ENCODE measurements at places on chromosomes 5 and 9.
A peak's percentile ranks its signal among the peaks of the same experiment; 100 is the strongest.

DNA sequence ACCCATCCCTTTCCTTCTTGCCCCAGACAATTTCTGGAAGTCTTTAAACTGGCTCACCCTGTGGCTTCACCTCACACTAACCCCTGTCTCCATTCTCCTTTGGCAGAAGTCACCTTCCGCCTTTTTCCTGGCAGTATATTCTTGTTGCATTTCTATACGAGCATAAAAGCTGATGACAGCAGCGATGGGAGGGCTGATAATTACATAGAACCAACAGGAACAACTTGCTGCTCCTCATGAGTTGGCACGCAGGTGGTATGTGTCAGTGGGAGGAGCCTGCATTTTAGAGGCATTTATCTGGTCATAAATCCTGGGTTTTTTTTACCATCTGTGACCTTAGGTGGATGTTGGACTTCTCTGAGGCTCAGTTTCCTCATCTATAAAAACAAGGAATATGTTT is 61.4 kb upstream of the CKMT2 start:
- DNase-seq, result no peak

DNA sequence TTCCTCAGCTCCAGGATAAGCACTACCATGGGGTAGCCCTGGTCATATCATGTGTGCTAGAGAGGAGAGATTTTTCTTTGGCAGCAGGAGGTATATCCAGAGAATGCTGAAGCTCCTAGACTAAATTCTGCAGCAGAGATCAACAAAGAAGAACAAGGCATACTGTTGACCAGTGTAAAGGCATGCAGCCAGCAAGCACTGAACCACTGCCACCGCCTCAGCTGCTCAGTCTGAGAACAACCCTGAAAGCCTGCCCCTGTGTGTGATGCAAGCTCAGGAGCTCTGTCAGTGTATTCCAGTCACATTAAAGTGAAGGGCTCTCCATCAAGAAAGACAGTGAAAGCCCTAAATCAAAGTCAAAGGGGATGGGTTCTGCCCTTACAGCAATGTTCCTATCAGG is 439.5 kb upstream of the CD180 start:
- no peak for DNase-seq

DNA sequence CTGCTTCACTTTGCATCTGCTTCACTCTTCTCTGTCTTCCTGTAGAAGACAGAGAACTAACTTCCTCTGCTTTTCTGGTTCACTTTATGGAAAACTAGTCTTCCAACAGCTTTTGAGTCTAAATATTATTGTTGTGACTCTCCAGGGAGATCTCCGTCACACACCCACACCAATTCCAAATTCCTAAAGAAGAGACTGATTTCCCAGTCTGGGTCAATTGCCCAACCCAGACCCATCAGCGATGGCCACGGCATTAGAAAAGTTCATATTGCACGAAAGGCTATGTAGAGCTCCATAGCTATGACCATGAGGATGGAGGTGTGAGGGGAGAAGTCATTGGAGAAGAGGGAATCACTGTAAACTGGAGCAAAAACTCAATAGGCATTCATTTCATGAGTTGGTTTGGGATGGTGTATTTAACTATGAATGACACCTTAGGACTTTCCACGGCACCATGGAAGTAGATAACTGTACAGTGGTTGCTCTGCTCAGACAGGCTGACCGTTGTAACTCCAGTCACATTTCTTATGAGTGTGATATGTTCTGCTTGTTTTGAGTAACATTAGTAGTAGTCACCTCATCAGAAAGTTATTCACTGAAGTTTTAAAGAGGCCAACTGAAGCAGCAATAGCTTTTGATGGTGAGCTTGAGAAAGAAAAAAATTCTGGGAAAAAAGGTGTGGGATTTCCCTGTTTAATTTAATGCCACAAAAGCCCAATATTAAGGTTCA is 78.1 kb upstream of the MAMDC2 start:
- no peak for DNase-seq

DNA sequence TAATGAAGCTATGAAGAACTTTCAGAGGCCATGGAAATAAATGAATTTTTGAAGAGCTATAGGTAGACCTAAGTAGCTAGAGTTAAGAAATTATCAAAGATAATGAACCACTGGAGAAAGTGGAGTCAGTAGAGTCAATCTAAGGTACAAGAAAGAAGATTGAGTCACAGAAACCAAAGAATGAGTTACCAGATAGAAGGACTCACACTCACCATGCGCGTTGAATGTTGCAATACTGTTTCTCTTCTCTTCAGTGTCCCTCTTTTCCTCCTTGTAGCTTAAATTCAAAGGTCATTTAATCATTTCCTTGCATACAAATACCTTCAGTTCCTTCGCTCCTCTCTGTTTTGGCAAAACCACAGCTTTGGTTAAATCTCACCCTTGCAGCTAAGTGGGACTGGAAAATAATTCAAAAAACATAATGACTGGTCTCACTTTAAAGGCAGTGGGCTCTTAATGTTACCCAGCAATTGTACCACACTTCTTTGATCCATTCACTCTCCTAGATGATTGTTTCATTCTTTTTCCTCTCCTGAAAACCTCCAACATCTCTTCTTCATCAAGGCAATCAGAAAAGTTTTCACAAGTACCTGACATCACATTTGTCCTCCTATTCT is 58.3 kb downstream of the NIPBL start:
- DNase-seq, result no peak

DNA sequence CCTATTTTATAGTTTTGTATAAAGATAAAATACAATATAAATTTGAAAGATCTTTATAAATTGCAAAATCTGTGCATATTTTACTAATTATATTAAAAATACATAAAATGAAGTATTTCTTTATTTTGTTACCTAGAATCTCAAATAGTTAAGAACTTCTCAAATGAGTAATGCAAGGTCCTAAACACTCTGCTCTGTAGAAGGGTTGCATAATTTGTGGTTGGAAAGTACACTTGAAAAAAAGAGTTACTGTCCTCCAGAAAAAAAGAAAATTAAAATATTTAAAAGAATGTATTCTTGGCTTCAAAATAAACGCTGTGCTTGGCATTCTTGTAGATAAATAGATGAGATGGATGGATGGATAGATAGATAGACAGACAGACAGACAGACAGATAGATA is 428.8 kb upstream of the CDH6 start:
- no peak for DNase-seq

- DNase-seq, result no peak
Observed at GRCh38 chr9:126043681-126044080, 282.9 kb upstream of the MVB12B start.

DNA sequence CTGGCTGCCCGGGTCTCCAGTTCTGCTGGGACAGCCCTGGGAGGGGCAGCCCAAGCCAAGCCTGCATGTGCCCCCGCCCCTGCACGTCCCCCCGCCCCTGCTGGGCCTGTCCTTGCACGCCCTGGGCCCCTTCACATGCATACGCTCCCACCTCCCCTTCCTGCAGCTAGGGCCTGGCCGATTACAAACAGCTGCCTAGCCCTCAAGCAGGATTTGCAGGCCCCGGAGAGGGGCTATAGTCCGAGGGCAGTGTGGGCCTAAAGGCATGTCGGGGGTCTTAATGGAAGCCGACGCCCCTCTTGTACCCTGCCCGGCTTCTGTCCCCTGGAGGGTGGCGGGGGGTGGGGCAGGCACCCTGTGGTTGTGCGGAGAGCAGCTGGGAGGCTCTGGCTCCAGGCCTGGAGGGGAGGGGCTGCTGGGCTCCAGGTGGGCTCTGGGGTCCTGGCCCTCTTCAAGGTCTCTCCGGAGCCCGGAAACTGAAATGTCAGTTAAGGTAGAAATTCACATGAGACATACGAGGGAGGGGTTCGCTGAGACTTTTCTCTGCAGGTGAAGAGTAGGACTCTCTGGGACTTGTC is 16.9 kb downstream of the COL5A1 start:
- no peak for DNase-seq

DNA sequence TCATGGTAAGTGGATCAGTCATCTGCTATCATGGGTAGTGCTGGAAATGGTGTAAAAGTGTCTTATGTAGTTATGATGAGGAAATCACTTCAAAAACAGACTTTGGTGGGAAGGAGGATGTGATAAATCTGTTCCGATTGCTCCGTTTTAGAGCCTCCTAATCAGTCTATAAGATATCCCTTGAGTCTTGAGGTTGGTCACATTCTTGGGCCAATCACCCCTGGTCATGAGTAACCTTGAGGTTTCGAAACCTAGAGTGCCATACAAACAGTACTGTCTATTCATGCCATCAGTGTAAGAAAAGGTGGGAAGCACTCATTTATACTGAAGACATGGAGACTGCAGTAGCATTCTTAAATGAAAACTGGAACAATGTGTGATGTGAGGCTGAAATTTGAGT is 45.8 kb downstream of the LRRTM2 start:
- DNase-seq, result no peak

DNA sequence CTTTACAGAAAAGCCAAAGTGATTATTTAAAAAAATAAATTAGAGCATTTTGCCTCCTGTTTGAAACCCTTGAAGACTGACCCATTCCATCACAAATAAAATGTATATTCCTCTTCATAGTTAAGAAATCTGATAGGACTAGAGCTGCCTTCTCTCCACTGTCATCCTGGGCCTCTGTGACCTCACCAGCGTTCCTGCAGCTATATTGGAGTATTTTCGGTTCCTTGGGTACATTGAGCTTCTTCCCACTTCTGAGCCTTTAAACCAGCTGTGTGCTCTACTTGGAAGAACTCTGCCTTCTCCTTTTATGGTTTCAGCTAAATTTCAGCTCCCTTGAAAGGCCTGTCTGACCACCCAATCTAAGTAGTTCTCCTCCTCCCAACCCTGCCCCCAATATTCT is 99.1 kb upstream of the ABCA1 start:
- no peak for DNase-seq

DNA sequence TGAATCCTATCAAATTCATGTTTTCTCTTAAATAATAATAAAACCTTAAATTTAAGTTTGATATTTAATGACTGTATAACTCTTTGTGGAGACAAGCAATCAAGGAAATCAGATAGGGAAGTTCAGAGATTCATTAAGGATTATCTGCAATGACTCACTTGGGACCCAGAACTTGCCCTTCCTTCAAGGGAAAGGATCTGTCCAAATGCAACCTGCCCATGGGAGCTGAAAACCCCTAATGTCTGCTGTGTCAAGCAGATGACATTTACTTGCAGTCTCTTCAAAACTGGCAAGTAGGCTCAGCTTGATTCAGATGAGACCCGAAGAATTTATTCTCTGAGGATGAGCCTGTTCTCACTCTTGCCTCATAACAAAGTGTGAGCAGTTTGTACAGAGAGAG is 1577.6 kb downstream of the EFNA5 start:
- no peak for DNase-seq

GRCh38 chr5:39217365-39218281 is 1.7 kb downstream of the FYB1 start:
- DNase-seq, result peak; percentile 55

GRCh38 chr5:98031926-98032325 is 741.5 kb upstream of the RGMB start:
- DNase-seq, result no peak

- DNase-seq, result no peak
Observed at GRCh38 chr9:129323999-129324553, 146.0 kb upstream of the IER5L start.

DNA sequence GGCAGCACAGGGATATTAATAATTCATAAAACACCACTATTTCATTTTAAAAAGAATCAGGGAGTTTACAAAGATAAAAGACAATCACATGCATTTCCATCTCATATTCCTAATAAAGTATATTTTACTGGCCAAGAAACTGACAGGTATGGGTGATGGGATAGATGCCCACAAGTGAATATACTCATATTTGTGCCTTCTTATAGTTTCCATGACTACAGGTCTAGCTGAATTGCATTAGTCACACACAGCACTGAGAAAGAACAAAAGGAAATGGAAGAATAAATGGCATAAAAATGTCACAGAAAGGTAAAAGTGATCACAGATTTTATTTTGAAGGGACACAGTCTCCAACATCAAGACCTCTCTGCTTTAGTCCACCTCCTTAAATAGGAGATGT is 193.5 kb downstream of the PLK2 start:
- DNase-seq, result no peak

GRCh38 chr9:107933516-107933915 is 443.9 kb upstream of the KLF4 start:
- DNase-seq, result no peak

GRCh38 chr5:93596310-93596675 is 13.3 kb downstream of the NR2F1 start:
- no peak for DNase-seq

DNA sequence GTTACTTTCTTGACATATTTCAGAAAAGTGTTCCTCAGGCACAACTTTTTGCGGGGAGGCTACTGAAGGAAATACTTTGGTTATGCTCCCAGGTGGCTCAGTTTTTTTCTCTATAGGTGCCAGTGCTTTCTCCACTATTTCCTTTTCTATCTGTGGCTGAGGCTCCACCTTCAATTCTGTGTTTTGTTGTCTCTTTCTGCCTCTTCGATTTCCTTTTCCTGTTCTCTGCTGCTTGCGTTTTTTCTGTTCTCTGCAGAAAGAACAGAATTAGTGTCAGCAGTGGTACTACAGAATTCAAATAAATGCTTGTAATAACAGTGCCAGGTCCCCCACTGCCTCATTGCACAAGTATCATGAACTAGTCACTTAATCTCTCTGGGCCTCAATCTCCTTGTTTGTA is 7.0 kb downstream of the HEMGN start:
- no peak for DNase-seq

- peak; percentile 33 for DNase-seq
Observed at GRCh38 chr9:34403554-34404380, 27.1 kb upstream of the MYORG start.

DNA sequence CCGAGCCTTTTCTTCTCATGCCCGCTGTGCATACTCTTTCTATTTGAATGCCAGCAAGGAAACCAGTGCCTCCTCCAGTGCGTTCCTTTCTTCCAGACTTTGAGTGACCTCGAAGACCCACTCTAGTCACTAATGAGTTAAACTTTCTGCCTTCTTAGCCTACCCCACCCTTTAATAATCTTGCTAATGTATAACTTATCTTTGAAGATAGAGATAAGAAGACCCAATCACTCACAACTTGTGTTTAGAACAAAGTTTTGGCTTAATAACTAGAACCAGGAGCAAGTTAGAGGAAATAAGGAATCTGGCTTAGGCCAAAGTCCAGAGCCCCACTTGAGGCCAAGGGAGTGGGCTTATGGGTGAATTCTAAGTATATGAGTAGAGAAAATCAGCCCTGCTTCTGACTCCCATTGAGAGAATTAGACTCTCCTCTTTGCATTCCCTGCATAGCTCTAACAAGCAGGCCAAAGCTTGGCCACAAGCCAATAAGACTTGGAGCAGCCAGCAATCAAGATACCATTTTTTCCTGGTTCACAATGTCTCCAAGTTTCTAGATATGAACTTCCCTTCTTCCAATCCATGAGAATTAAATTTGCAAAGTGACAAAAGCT is 181.5 kb upstream of the PIK3R1 start:
- DNase-seq, result no peak

GRCh38 chr5:153365547-153365946 is 124.9 kb upstream of the GRIA1 start:
- DNase-seq, result no peak

DNA sequence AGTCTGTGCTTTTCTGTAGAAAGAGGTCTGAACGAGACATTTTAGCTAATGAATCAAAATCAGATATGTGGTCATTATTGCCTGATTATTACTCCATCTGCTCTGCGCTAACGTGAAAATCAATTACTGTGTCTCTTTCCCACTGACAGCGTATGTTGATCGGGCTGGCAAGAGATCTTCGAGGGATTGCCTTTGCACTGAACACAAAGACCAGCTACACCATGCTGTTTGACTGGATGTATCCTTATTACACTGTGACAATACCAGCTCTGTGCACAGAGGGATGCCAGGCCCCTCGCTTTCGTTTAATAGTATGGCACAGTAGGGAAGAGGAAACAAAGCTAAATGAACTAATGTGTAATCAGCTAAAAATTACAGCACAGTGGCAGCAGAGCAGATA is 103.7 kb upstream of the TLX3 start:
- DNase-seq, result no peak

Measured in stimulated activated CD8-positive, alpha-beta memory T cell treated with anti-CD3 and anti-CD28 coated beads, Interleukin-4, amount 100 ng/mL, for 1 hour (primary cell).